AG20443 (cell line): ENCODE measurements at places on chromosomes 4 and X.
A peak's percentile ranks its signal among the peaks of the same experiment; 100 is the strongest.

GRCh38 chr4:71692198-71692597, 91.7 kb downstream of the GC start:
- no peak for DNase-seq

- DNase-seq, result no peak
These were observed 121.0 kb downstream of the SORCS2 start for GRCh38 chr4:7313347-7313811.

- no peak for DNase-seq
These were observed 135.6 kb upstream of the EPHA5 start for GRCh38 chr4:65805936-65806335.

DNA sequence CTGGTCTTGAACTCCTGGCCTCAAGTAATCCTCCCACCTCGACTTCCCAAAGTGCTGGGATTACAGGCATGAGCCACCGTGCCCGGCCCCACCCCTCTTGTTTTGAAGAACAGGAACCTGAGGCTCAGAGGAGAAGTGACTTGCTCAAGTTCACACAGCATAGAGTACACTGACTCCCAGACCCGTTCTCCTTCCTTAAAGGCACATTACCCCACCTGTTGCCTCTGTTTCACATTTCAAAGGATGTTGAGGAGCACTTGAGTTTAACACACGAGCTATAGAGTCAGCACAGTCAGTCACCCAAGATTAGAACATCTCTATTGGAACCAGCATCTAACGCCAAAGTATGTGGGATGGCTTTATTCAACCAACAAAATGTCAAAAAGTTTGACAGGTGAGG, 51.1 kb downstream of the RAI2 start:
- no peak for DNase-seq

DNA sequence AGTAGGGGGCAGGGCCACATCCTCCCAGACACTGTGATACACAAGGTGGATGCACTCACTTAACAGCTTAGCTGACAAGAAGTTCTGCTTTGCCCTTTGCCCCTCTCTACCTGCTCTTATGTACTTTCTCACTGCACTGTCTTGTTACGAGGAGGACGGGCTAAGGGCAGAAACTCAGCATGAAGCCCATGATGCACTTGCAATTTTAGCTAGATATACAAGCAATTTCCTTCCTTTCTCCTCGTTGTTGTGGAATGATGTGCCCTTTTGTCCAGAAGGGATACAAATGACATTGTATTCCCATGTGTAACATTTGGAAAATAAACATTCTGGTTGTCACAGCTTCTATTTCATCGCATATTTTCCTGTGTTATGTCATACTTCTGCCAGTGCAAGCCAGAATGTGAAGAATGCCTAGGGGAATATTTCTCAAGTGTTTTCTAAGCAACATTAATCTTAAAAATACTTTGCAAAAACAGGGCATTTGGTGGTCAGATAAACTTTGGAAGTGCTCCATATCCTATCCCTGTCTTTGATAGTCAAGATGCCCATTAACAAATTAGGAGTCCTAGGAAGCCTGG, 47.2 kb downstream of the MAOA start:
- peak; percentile 6 for DNase-seq

DNA sequence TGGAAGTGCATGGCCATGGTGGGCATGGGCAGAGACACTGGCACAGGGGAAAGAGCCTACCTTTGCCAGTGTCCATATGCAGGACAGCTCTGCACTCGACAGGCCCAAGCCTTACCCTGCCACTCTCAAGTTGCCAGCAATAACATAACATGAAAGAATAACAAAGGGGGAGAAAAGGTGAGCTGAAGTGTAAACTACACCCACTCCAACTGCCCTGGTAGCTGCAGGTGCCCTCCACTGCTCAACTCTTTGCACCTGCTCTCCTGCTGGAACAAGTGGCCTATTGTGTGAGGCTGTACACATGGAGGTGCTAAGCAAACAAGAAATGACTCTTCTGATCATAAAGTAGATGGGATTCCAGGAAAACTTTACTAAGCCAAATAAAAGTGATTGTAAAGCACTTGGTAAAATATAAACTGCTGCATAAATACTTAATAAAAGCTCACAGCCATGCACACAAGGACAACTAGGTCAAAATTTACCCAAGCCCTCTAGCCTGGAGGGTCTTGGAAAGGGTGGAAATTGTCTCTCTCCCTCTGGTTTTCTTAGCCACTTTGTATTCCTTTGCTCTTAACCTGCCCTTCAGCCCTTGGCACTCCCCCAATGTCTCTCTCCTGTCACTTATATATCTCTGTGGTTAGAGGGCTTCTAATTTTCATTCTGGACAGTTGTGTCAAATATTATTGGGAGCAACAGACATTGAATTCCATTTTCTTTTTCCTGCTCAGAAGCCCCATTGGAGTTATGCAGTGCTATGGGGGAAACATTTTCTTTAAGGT, 261.2 kb upstream of the GPC4 start:
- DNase-seq, result no peak

GRCh38 chrX:50769389-50770063, 44.5 kb downstream of the SHROOM4 start:
- DNase-seq, result no peak

- peak; percentile 79 for DNase-seq
These were observed 48.8 kb downstream of the MAP7D2 start for GRCh38 chrX:20067709-20068561.

DNA sequence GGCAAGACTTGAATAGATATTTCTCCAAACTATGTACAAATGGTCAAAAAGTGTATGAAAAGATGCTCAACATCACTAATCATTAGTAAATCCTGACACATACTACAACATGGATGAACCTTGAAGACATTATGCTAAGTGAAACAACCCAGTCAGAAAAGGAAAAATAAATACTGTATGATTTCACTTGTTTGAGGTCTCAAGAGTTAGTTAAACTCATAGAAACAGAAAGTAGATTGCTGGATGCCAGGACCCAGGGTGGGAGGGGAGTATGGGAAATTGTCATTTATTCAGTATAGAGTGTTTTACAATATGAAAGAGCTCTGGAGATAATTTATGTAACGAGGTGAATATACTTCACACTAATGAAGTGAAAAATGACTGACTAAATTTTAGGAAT, 32.4 kb downstream of the PRMT9 start:
- DNase-seq, result no peak

GRCh38 chr4:158018221-158018830, 154.5 kb downstream of the GASK1B start:
- no peak for DNase-seq

GRCh38 chr4:141788169-141788915, 152.0 kb downstream of the IL15 start:
- peak; percentile 30 for DNase-seq

DNA sequence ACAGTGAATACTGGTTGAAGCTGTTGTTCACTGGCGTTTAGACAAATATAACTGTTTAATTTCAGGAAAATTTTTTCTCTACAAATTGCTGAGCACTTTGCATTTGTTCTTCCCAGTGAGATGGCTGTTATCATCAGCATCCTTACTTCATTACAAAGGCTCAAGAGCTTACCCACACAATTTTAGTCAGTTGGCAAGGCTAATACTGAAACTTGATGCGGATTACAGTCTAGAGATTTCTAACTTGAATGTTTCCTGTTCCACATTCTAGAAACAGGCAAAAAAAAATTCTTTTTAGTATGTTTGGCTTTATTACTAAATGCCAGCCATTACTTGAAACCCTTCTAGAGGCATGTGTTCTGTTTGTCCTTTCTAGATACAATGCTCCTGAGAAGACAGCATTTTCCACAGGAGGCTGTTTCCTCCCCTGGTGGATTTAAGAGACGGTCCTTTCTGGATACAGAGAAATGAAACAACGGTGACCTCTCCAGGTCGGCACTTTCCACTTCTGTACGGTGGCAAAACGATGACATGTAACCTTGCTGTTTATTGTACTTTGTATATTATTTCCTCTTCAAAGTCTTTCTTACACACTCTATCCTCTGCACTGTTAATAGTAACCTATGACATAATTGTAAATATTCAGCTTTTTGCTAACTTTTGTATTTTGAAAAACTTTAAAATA, 80.9 kb downstream of the RFC1 start:
- no peak for DNase-seq

DNA sequence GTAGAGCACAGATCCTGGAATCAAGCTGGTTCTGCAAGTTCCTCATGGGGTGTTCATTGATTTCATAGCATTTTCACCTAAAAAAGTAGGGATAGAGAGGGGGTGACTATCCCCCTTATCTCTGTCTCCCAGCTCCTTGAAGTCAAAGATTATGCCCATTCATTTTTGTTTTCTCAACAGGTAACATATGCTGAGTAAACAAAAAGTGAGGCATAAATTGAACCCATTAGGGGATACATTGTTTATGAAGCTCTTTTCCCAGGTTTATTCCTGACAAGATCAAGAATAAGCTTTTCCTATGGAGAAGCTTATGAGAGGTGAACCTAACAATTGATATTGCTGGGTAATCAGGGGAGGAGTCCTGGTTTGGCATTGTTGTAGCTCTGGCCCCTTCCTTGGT, 9.2 kb upstream of the ANAPC4 start:
- DNase-seq, result no peak

GRCh38 chrX:20523626-20524312, 257.1 kb upstream of the RPS6KA3 start:
- no peak for DNase-seq

DNA sequence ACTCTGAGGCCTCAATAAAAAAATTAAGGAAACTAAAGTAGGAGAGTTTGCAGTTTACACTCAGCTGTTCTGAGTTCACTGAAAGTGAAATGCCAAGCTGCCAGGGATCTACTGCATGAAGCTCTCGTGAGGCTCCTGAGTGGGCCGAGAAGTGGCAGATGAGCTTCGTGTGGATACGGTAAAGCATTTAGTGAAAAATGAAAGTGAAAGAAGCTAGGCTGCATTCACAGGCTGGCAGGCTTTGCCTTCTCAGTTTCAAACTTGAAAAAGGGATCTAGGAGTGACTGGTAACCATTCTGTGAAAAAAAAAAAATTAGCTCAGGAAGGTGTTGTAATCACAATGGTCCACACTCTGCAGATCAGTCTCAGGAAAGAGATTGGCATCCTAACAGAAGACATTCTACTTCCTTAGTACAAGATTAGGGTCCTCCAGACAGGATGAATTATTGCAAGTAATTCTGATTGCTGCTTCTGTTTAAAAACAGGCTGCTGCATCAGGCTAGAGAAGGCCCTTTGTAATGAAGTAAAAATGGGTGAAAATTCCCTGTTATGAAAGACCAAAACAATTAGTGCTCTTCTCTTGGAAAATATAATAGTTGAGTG, 679.9 kb downstream of the RPA4 start:
- DNase-seq, result peak; percentile 59

- no peak for DNase-seq
These were observed 1.1 kb upstream of the HTATSF1 start for GRCh38 chrX:136496186-136496763.

DNA sequence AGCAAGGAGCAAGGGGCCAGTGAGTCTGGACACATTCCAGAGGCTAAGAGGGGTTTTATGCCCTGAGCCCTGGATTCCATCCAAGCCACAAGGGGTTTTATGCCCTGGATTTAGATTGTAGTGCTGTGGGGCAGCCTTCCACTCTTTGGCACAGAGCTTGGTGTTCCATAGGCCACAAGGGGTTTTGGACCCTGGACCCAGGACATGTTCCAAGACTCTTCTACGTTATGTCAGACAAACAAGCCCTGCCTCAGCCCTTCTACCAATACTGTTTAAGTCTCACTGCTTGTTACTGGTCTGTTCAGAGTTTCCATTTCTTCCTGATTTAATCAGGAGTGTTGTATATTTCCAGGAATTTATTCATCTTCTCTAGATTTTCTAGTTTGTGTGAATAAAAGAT, 12.8 kb upstream of the SCARB2 start:
- DNase-seq, result no peak

DNA sequence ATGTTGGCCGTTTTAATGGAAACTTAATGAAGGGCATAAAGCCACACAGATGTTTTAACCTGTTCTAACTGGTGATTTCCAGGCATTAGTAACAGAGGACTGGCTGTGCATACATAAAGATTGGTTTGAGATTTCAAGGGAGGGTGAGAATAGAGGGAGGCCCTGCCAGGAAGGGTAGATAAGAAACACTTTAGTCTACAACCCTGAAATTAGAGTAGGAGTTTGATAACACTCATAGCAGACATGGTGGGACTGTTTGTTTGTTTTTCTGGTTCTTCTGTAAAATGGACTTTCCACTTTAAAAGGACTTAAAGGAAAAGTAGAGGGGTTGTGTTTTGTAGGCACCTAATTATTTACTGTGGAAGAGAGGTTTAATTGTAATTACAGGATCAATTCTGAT, 16.2 kb downstream of the SLC4A4 start:
- DNase-seq, result no peak

- DNase-seq, result no peak
These were observed 17.2 kb downstream of the PROM1 start for GRCh38 chr4:16066586-16067128.

DNA sequence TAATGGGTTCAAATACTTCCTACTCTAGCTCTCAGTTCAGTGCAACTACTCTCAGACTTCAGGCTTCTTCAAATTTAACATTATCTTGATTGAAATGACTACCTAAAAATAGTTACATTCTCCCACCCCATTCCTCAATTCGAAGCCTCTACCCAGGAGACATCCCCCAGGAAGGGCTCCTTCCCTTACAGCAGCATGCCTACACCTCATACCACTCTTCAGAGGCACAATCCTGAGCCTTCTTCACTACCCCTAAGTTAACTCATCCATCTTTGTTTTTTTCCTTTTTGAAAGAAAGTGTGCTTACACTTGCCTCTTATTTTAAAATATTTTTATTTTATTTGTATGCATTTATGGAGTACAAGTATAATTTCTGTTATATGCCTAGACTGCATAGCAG, 17.2 kb upstream of the PRSS48 start:
- no peak for DNase-seq

DNA sequence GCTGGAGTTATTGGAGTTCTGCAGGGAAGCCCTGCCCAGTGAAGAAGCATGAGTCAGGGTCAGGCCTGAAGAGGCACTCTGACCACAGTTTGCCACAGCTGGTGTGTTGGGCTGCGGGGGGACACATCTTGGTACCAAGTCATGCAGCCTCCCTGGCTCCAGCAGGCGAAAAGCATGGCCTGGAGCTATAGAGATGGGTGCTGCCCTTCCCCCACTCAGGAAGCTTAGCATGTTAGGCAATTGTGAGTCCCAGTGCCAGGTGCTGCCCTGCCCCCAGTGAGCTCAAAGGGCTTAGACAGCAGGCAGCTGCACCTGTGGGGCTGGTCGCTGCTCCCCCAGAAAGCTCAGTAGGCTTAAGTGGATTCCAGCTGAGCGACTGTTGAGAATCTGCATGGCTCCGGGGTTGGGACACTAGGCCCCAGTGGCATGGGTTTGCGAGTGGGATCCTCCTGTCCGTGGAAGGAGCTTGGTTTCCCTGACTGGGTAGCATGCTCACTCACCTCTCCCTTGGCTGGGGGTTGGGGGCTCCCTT, 755.5 kb downstream of the GLUD2 start:
- no peak for DNase-seq

DNA sequence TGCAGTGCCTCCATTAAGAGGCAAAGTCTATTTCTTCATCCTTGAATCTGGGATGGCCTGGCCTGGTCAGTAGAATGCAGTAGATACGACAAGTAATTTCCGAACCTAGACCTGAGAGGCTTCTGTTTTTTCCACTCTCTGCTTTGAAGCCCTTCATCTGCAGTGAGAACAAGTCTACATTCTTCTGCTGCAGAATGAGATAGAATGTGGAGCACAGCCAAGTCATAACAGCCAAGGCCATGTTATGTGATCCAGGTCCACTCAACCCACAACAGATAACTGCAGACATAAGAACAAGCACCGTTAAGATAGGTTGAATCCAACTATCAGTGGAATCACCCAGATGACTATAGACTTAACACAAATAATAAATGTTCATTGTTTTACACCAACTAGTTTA, 1297.7 kb downstream of the C4orf33 start:
- DNase-seq, result no peak
